Thymus (tissue), 14 donors: ENCODE measurements at places on chromosomes 4 and X. TPM values are rescaled to one million over a fixed set of nuclear protein-coding genes. Genes with fewer than 3 reads are reported as not detected.

GUCY1B1 gene
- total RNA-seq, result 7.2 TPM

STPG2 gene
- 0.24 TPM for total RNA-seq

MAGEE1 gene
- 0.85 TPM for total RNA-seq

ANOS1 gene
- total RNA-seq, result 1.3 TPM

AREG gene
- total RNA-seq, result 0.42 TPM

CCDC120 gene
- total RNA-seq, result 0.71 TPM

DNA sequence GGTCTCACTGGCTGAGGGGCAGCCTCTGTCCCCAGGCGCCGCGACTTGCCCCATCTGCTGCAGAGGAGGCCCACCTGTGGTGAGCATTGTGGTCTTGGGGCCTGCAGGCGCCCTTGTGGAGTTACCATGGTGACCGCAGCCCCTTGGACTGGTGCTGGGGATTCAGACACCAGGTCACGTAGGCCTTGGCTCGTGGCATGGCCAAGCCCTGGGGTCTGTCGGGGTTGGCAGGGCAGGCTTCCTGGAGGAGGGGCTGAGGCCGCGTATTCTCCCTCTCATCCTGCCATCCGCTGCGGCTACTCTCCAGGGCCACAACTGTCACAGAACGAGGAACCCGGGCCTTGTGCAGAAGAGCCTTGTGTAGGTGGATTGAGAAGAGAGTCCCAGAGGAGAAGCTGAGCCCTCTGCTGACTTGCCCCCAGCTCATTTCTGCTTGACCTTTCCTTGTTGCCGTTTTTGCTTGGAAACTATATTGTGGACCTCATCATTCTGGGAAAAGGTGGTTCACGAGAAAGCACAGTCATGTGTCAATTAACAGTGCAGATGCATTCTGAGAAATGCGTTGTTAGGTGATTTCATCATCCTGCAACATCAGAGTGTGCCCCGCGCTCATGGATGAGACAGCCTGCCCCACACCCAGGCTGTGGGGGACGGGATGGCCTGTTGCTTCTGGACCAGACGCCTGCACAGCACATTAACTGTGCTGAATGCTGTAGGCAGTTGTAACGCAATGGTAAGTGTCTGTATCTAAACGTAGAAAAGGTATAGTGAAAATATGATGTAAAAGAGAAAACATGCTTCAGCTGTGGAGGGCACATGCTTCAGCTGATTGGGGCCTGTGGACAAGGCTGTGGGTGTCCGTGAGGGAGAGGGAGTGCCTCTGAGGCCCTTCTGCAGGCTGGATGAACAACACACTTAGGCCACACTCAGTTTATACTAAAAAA is 38.5 kb downstream of the TRMT44 start:
- peaks cover 23% of the 10 kb centered on the region for H3K36me3 ChIP-seq
- H3K27ac ChIP-seq, result no peak overlapping the region
- H3K4me3 ChIP-seq, result no peak overlapping the region

DNA sequence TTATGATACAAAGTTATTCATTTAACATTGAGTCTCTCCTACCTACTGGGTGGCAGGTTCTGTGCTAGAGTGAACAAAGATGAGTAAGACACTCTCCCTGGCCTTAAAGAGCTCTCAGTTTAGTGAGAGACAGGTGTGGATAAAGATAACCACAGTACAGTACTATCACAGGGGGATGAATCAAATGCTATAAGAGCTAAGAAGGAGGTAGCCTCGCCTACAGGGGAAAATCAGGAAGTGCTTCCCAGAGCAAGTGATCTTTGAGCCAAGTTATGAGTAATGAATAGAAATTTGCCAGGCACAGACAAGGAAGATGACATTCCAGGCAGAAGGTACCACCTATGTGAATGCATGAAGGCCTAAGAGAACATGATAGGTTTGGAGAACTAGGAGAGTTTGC is 3.4 kb upstream of the IGBP1 start:
- no peaks in the 10 kb centered on the region for H3K27me3 ChIP-seq
- no peak overlapping the region for H3K4me3 ChIP-seq
- DNase-seq, result no peak
- no peaks in the 10 kb centered on the region for H3K36me3 ChIP-seq
- H3K4me1 ChIP-seq, result peaks cover 6% of the 10 kb centered on the region

- no peak overlapping the region for H3K4me3 ChIP-seq
- DNase-seq, result no peak
- no peaks in the 10 kb centered on the region for H3K27me3 ChIP-seq
- no peaks in the 10 kb centered on the region for H3K36me3 ChIP-seq
- no peak overlapping the region for H3K27ac ChIP-seq
These were observed 333.8 kb upstream of the PCDH7 start for GRCh38 chr4:30386266-30386895.

DNA sequence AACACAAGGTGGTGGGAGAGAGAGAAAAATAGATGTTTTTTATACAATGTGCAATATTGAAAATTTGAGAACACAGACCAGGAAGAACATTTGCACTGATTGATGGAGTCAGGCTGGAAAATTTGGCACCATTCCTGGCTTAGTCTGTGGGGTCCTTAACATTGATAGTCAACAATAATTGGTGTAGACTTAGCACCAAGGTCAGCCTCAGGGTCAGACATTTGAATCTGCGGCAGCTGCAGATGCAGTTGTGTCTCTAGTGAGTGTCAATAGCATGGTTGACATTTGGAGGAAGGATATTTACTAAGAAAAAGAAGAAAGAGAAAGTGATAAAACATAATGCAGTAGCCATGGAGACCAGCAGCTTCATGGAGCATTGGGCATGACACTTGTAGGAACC is 31.5 kb upstream of the GLRA3 start:
- H3K4me3 ChIP-seq, result no peak overlapping the region
- no peaks in the 10 kb centered on the region for H3K36me3 ChIP-seq
- H3K4me1 ChIP-seq, result no peaks in the 10 kb centered on the region
- H3K27ac ChIP-seq, result no peak overlapping the region

GRCh38 chr4:2722033-2722432 is 34.1 kb downstream of the TNIP2 start:
- no peak overlapping the region for H3K27ac ChIP-seq
- no peak overlapping the region for H3K4me3 ChIP-seq
- no peak for DNase-seq
- no peaks in the 10 kb centered on the region for H3K4me1 ChIP-seq
- no peaks in the 10 kb centered on the region for H3K27me3 ChIP-seq
- peaks cover 38% of the 10 kb centered on the region for H3K36me3 ChIP-seq

DNA sequence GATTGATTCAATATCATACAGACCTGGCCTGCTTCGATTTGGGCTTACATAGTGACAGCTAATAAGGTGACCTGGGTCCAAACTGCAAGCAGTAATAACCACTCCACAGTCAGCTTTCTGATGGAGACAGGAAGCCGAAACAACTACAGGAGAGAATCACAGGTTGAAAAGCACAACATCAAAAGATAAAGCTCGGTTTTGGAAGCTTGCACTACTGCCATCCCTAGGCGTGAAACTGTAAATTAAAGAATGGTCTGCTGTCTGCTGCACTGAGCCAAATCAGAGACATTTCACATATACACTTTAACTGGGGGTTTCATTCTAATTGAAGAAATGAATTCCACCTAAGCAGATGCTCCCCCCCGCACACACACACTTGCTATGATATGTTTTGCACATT is 116.3 kb downstream of the DHX15 start:
- H3K27me3 ChIP-seq, result peaks cover 67% of the 10 kb centered on the region
- no peak overlapping the region for H3K4me3 ChIP-seq
- H3K27ac ChIP-seq, result no peak overlapping the region
- no peak for DNase-seq

DNA sequence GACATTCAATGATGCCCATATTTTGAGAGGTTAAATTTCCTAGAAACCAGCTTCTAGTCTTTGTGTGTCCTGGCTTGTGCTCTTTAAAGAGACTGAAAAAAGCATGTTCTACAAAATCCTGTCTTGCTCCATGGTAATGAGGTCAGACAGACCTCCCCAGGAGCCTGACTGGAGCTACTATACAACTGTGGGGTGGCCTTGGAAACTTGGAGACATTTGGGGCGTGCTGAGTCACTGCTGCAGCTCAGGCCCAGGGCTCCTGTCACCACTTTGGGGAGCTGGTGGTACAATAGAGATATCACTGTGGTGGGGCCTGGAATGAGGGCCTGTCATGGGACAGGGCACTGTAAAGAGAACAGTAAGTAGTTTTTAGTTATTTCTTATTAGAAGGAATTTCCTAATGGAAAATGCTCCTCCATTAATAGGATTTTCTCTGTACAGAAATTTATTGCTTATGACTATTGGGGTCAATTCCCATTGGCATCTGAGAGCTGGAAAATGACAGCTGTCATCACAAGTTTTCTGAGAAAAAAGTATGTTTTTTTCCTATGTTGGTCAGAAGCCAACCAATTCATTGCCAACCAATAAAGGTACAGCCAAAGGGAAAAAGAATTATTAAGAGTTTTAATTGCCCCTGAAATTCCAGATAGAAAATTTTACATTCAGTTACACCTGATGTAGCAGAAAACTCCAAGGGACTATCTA is 207.4 kb upstream of the JADE1 start:
- H3K4me3 ChIP-seq, result no peak overlapping the region
- no peak overlapping the region for H3K27ac ChIP-seq
- H3K4me1 ChIP-seq, result no peaks in the 10 kb centered on the region
- no peaks in the 10 kb centered on the region for H3K36me3 ChIP-seq
- no peaks in the 10 kb centered on the region for H3K27me3 ChIP-seq

DNA sequence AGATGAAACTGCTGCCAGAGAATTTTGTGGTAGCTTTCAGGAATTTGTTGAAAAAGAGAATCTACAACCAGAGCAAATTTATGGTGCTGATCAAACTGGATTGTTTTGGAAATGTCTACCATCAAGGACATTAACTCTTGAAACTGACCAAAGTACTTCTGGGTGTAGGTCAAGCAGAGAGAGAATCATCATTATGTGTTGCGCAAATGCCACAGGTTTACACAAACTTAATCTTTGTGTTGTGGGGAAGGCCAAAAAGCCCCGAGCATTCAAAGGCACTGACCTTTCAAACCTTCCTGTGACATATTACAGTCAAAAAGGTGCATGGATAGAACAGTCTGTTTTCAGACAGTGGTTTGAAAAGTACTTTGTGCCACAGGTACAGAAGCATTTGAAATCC is 2.1 kb downstream of the TIGD2 start:
- no peaks in the 10 kb centered on the region for H3K27me3 ChIP-seq
- H3K4me1 ChIP-seq, result peaks cover 23% of the 10 kb centered on the region
- no peak overlapping the region for H3K27ac ChIP-seq
- DNase-seq, result no peak
- H3K36me3 ChIP-seq, result no peaks in the 10 kb centered on the region
- no peak overlapping the region for H3K4me3 ChIP-seq

DNA sequence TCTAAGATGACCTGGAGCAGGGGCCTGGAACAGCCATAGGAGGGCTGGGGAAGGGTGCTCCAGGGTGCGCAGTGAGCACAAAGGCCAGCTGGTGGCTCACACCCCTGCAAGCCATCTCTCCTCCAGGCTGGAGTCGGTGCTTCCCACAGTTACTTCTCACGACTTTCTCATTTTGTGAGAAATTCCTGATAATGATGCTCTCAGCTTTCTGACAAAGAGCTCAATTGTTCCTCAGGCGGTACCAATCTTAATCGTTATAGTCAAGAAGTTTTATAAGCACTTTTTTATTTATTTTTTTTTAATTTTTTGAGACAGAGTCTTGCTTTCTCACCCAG is 11.7 kb upstream of the WFS1 start:
- no peak overlapping the region for H3K4me3 ChIP-seq
- H3K27me3 ChIP-seq, result no peaks in the 10 kb centered on the region
- H3K36me3 ChIP-seq, result no peaks in the 10 kb centered on the region
- H3K4me1 ChIP-seq, result peaks cover 3% of the 10 kb centered on the region

- no peak overlapping the region for H3K27ac ChIP-seq
- no peak overlapping the region for H3K4me3 ChIP-seq
- H3K4me1 ChIP-seq, result no peaks in the 10 kb centered on the region
- H3K27me3 ChIP-seq, result peaks cover 11% of the 10 kb centered on the region
- no peak for DNase-seq
These were observed 8.0 kb downstream of the CETN2 start for GRCh38 chrX:152822383-152823086.
